ENCODE measurements at places on chromosomes 5 and 9.

- no peak for DNase-seq
Observed at GRCh38 chr9:124805186-124805585, 28.3 kb downstream of the OLFML2A start.

GRCh38 chr5:65695896-65696295, 26.0 kb downstream of the SGTB start:
- DNase-seq: no peak

DNA sequence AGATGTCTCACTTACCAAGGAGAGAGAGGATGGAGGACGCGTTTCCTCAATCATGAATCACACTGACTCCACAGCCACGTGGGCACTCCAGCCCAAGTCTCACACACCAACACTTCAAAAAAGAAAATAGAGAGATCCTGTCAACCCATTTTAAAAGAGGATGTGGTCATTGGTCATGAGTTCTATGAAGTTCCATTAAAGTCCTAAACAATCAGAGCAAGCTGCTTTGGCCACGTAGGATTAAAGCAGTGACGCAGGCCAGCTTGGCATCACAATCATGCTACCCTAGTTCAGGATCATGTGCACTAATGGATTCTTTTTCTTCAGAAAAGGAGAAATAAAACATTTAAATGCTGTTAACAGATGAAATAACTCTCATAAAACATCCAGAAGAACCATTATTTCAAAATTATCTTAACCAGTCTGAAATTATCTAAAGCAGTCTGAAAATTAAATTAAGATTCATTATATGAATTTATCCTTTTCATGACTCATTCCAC, 108.1 kb downstream of the SEMA5A start:
- DNase-seq: no peak

GRCh38 chr5:111063709-111064322, 7.7 kb upstream of the TSLP start:
- DNase-seq: no peak

GRCh38 chr9:35598866-35599590, 6.0 kb upstream of the TESK1 start:
- DNase-seq: no peak

DNA sequence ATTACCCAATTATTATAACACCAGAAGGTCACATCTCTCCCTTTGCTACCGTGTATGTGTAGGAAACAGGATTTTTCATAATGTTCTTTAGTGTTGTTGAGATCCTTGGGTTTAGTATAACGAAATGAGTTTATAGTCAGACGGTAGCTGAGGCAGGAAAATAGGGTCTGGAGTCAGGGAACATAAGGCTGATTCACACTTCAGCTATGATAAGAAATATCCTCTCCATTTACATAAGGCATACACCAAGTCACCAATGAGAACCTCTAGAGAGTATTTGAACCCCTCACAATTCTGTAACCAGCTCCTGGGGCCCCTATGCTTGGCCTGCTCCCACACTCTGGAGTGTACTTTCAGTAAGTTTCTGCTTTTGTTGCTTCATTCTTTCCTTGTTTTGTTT, 58.9 kb upstream of the ANKH start:
- DNase-seq: no peak

DNA sequence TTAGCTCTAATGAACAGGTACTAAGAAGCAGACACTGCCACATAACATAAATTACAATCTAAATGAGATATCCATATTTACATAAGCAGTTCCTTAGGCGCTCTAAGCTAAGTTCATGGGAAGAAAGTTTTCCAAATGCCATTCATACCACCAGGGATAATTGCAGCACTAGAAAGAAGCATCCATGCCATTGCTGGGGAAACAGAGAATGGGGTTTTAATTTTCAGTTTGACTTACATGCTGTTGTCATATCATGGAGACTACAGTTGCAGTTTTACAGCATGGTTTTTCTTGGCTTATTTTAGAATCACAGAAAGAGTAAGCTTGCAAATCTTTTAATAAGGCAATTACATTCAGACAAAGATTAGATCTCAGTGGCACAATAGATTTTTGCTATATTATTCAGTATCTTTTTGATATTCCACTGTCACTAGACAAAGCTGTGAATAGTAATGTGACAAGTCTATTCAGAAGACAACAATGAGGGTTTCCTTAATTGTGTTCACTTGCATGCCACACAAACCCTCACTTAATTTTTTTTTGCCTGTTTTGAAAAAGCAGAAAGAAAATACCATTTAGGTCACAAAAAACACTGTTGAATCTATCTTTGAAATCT, 108.4 kb upstream of the ELAVL2 start:
- no peak for DNase-seq

GRCh38 chr5:35856765-35857351, at the start of gene IL7R:
IL7R (plus strand) TSS chr5:35856891; CDS start chr5:35856978, 87 bp downstream.
- DNase-seq: no peak

- DNase-seq: no peak
Observed at GRCh38 chr9:109448223-109448622, 49.9 kb downstream of the PTPN3 start.

DNA sequence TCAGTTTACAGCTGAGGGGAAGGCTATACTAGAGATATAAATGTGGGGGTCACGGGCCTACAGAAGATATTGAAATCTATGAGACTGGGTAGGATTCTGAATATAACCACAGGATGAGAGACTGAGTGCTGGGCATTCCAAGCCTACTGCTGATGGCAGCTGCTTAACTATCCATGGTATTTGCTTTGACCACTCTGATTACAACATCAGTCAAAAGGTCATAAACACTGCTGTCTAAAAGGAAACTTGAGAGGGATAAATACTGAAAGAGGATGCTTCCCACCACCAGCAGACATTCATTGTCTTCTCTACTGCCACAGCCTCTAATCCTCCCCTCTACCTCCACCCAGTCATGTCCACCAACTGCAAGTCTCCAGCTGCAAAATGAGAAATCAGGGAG, 3.8 kb downstream of the ZNF622 start:
- no peak for DNase-seq

DNA sequence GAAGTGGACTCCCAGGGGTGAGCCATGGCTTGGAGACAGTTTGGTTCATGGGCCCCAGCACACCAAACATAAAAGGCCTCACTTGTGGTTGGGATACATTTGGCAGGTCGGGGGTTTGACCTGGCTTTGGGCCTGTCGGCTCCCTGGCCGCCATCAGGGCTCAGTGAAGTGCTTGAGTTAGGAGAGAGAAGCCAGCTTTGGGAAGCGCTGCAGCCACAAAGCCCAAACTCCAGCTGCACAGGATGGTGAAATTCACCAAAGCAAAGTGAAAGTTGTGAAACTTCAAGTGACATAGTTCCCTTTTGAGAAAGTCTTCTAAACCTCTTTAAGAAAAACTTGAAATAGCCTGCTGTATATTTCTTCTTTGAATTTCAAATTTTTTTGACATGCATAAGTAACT, 27.5 kb downstream of the SLC46A2 start:
- no peak for DNase-seq

DNA sequence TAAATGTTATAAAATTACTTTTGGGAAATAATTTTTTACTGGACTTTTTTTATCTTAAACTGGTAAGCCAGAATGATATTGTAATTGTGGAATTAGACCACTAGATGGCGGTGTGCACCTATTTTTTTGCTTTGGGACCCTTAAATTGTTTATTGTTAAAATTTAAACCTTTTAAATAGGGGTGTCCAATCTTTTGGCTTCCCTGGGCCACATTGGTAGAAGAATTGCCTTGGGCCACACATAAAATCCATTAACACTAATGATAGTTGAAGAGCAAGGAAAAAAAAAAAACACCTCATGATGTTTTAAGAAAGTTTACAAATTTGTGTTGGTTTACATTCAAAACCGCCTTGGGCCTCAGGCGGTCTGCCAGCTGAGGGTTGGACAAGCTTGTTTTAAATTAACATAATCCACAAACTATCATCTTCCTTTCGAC, 28.4 kb upstream of the GADD45G start:
- DNase-seq: no peak

DNA sequence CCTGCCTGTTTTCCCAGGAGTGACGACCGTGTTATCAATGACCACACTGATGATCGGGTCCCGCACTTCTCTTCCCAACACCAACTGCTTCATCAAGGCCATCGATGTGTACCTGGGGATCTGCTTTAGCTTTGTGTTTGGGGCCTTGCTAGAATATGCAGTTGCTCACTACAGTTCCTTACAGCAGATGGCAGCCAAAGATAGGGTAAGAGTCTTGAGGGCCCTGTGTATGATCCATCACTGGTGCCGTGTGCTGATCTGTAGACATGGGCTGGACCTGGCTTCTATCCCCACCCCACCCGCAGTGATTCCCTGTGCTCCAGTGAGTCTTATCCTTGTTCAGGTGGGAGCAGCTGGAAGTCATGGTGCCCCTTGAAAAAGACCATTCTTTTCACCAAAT, 26.0 kb downstream of the GABRP start:
- no peak for DNase-seq

GRCh38 chr9:110521206-110521605, 58.3 kb downstream of the SVEP1 start:
- no peak for DNase-seq

DNA sequence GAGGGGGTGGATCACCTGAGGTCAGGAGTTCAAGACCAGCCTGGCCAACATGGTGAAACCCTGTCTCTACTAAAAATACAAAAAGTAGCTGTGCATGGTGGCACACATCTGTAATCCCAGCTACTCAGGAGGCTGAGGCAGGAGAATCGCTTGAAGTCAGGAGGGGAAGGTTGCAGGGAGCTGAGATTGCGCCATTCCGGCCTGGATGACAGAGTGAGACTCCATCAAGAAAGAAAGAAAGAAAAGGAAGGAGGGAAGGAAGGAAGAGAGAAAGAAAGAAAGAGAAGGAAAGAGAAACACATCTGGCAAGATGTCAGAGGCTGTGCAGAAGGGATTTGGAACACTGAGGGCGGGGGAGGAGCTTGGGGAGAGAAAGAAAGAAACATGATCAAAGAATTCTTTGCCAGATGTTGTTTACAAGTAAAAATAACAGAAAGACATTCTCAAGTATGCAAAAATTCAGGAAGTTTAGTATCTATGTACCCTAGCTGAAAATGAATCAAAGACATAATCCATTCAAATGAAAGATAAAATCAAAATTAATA, 93.7 kb downstream of the AK8 start:
- DNase-seq: no peak

DNA sequence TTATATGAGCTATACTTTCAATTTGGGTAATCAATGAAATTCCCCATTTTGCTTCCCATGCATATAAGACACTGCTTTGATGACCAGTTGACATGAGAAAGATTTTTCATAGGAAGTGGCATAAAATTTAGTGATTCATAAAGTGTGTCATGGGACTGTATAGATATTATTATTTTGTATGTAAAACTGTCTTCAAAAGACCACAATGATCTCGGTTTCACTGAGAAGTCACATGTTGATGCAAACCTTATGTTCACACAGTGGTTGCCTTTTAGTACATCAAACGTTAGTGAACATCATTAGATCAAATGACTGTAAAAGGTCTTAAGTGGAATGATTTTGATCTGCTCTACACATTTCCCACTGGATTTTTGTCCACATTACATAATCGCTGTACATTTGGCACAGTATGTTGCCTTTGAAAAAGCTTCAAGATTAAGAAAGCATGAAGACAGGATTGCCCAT, 349.2 kb upstream of the MEF2C start:
- no peak for DNase-seq

DNA sequence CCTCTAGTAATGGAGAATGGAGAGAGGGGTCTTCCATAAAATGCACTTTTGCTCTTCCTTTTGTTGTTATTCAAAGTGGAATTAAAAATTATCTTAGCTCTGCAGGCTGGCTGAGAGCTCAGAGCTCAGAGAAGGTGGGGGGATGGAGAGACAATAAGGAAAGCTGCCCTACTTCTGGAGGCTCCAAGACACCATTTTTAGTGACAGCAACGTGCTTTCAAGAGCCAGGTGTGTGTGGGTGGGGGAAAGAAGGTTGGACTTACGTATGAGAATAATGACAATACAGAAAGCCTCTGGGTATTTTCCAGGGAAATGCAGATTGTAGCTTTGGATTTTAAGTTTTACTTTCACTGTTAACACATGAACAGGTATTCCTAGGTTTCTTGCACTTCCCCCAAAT, 173.9 kb downstream of the TRPM3 start:
- no peak for DNase-seq

DNA sequence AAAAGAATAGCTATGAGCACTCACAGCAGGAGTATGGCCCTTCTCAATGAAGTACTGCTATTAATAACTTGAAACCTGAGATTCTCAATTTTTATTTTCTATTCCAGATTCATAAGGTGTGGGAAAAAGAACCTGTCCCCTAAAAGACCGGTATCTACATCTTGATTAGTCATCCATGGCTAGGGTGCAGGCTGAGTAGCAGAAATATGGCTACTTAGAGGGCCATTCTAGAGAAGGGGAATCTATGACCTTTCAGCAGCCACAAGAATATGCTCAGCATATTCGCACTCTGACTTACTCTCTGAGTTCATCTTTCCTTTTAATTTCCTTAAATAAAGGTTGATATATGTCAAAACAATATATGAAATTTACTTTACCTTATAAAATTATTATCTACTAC, 27.7 kb downstream of the WDR36 start:
- no peak for DNase-seq

GRCh38 chr9:14418941-14419937, 105.3 kb upstream of the NFIB start:
- no peak for DNase-seq

DNA sequence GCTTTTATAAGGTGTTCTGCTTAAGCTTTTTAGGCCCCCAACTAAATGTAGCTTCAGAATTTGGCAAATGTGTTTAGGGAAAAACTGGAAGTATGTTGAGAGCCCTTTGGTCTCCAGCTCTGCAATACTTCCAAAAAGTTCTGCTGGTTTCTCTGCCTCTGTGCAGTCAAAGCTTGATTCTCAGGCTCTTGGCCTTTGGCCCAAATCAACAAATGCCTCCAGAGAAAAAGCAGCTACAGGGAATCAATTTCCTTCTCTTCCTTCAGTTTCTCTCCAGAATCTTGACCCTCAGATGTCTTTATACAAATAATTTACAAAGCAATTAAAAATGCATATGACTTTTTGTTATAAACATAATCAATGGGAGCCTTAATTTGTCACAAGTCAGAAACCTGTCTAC, 235.7 kb downstream of the COMMD10 start:
- DNase-seq: no peak

- peak; percentile 62 for DNase-seq
Observed at GRCh38 chr9:129570450-129571297, 50.2 kb downstream of the C9orf50 start.

DNA sequence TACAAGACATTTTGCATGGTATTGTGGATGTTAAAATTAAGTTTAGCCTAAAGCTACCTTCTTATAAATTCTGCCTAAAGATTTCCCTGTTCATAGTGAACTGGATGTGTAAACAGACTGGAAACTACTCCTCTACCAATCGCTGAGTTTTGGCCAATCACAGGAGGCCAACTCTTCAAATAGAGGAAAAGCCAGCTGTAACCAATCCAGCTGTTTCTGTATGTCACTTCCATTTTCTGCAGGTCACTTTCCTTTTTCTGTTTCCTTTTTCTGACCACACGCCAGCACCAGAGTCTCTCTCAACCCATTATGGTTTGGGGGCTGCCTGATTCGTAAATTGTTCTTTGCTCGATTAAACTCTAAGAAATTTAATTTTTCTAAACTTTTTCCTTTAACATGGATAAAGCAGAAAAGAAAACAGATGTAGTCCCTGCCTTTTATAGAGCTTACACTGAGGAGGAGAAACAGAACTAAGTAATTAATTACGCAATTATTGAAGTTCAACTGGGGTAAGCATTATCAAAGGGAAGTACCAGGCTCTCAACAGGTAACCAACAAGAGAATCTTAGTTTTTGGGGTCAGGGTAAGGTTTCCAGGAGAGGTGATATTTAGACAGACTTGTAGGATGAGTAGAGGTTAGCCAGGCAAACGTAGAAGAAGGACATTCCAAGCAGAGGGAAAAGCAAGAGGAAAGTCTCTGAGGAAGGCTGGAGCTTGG, 27.7 kb downstream of the RANBP3L start:
- no peak for DNase-seq
